ENCODE measurements at places on chromosomes 3 and 15.

DNA sequence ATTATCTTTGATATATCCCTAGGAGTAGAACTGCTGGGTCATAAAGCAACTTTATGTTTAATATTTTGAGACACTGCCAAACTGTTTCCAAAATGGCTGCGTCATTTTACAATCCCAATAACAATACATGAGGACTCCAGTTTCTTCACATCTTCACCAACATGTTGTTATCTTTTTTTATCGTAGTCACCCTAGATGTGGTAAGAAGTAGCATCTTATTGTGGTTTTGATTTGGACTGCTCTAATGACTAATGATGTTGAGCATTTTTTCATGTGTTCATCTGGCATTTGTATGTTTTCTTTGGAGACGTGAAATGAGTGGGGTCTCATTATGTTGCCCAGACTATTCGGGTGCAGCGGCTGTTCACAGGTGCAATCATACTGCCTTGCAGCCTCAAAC lies 83.8 kb downstream of the MAP4 start:
- no peak for DNase-seq

GRCh38 chr3:154275965-154276364 lies 48.3 kb downstream of the DHX36 start:
- no peak for DNase-seq

DNA sequence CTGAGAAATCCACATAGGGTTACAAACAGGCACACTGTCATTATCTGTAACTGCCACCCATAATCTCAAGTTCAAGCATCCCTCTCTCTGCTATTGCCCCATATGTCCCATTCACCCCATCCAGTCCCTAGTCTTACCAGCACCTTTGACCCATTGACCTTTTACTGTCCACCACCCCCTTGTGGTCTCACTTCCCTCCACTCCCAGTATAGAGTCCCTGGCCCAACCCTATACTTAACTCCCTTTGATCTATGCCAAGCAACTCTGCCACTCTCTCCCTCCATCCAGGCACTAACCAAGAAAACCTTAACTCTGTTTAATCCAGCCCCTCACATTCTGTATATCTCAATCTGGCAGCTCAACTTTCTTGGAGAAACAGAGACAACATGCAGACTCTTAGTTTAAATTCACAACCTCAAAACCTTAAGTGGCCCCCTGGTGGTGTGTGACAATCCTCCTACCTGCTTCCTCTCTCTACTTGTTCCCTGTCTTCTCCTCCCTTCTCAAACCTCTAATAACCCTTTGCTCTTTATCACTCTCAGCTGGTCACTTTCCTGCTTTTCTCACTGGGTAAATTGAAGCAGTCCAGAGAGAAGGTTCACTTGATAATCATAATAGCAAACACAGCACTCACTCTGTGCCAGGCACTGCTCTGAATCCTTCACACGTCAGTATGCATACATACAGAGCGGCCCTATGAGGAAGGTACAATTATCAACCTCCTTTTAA lies 162.7 kb downstream of the STT3B start:
- DNase-seq = no peak

GRCh38 chr15:64134345-64134829 lies 17.1 kb upstream of the SNX22 start:
- DNase-seq = no peak

GRCh38 chr3:135197246-135197645 lies 402.2 kb downstream of the EPHB1 start:
- DNase-seq = no peak

DNA sequence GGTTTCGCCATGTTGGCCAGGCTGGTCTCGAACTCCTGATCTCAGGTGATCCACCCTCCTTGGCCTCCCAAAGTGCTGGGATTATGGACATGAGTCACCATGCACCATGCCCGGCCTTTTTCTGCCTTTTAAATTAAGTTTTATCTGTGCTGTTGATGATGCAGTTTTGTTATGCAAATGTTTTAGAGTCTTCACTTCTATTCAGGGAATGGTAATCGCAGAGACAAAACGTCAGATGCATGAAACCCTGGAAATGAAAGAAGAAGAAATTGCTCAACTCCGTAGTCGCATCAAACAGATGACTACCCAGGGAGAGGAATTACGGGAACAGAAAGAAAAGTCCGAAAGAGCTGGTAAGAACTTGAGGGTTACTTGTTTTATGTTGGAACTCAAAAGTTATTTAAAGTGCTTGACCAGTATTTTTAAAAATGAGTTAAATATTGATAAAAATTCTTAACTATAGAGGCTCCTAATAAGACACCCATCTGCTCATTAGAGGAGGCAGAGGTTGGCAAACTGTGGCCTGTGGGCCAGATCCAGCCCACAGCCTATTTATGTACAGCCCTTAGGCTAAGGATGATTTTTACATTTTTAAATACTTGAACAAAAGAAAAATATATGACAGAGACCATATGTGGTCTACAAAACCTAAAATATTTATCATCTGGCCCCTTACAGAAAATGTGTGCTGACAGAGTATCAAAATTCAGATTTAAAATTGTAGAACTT lies 127.8 kb upstream of the LRRFIP2 start:
- no peak for DNase-seq

DNA sequence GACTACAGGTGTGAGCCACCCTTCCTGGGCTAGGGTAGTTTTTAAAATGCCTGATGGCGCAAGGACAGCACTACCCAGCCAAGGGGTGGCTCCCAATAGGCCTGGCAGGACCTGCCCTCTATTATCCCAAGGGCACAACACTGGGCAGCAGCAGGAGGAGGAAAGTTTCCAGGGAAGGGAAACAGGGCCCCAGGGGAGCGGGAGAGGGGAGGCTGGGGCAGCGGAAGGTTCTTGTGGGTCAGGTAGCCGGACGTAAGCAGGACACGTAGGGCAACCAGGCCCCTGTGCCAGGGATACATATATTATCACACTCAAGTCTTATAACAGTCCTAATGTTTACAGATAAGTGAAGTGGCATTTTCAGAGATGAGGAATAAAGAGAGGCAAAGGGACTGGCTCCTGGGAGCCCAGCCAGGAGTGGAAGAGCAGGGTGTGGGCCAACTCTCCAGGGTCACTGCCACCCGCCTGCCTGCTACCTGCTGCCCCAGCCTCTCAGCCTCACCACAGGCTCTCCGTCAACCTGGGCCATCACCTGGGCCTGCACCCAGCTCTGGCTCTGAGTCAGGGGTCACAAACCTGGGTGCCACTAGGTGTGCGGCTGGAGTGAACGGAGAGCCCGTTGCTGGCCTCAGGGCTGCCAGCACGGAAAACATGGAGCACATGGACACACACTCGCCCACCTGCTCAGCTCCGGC lies 73.2 kb upstream of the SNRPA1 start:
- DNase-seq = no peak

DNA sequence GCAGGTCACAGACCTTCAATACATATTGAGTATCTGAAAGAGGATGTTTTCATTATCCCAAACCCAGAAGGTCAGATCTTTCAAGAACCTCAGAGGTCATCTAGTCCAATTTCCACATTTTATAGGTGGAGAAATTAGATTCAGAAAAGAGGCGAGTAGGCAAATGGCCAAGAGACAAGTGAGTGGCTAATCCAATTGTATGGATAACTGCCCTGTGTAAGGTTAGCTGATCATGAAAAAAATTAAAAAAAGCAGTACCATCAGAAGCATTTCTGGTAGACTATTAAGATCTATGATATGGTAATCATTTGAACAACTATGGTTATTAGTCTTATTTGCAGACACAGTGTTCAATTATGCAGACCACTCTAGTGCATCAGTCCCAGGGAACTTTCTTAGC lies 660.7 kb upstream of the CFAP20DC start:
- no peak for DNase-seq

DNA sequence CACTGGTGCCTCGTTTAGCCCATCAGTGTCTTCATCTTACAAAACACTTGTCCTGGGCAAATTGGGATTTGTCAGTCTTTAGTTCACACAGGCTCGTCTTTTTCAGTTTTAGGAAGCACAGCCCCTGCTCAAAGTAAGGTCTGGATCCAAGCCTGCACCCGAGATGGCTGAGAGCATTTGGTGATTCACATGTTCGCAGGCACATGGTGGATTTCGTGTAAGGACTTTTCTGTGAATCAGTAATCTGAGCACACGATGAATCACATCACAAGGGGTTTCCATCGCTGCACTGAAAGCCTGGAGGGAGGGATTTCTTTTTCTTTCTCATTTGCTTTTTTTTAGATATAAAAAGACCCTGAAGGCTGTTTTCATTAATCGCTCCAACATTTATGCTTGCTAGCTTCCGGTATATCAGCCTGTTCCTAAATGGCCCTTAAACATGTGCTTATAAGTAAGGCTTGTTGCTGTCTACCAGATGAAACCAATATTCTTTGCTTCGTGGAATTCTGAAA lies 435.6 kb upstream of the ATP10A start:
- no peak for DNase-seq

DNA sequence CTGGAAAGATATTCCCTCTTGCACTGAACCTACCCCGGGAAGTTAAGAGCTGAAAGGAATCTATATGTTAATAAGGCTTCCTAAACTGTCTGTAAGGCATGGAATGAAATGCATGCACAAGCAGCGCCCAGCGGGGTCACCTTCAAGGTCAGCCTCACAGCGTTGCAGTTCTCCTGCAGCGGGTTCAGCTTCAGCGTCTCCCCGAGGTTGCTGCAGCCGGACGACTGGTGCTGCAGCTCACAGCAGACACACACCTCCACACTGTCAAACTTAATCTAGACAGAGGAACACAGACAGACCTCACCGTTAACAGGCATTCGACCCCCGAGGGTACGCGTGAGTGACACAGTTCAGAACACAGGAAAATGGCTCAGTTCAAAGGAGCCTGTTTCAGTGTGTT lies 73.3 kb downstream of the NSMCE3 start:
- no peak for DNase-seq

- no peak for DNase-seq
Observed at GRCh38 chr3:193124861-193125260, 116.2 kb upstream of the PLAAT1 start.

- DNase-seq = no peak
Observed at GRCh38 chr15:57777003-57777402, 70.5 kb downstream of the POLR2M start.

GRCh38 chr15:80214910-80215309 lies 37.1 kb downstream of the CTXND1 start:
- no peak for DNase-seq

DNA sequence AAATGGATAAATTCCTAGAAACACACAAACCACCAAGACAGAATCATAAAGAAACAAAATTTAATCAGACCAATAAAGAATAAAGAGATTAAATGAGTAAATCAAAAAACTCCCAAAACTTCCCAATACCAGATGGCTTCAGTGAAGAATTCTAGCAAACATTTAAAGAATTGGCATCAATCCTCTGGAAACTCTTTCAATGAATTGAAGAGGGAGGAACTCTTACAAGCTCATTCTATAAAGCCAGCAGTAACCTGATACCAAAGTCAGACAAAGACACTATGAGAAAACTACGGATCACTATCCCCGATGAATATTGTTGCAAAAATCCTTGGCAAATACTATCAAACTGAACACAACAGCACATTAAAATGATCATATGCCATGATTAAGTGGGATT lies 81.9 kb upstream of the SLCO2A1 start:
- DNase-seq = no peak

- no peak for DNase-seq
Observed at GRCh38 chr3:139934613-139935015, 371 bp upstream of the CLSTN2 start.
